Tibial nerve (tissue), 4 donors: ENCODE measurements at places on chromosomes 7 and 10. TPM values are rescaled to one million over a fixed set of nuclear protein-coding genes. Genes with fewer than 3 reads are reported as not detected.
A peak's percentile ranks its signal among the peaks of the same experiment; 100 is the strongest.

- H3K27me3 ChIP-seq: no peaks in the 10 kb centered on the region
These were observed 80.2 kb downstream of the RHOBTB1 start for GRCh38 chr10:60863796-60864195.

GRCh38 chr7:49125246-49125645 is 200.9 kb downstream of the CDC14C start:
- no peaks in the 10 kb centered on the region for H3K4me1 ChIP-seq
- no peaks in the 10 kb centered on the region for H3K36me3 ChIP-seq
- no peak overlapping the region for H3K27ac ChIP-seq
- no peak for DNase-seq
- no peaks in the 10 kb centered on the region for H3K27me3 ChIP-seq
- no peak overlapping the region for H3K4me3 ChIP-seq

- no peak overlapping the region for H3K4me3 ChIP-seq
- H3K27ac ChIP-seq: no peak overlapping the region
- no peaks in the 10 kb centered on the region for H3K4me1 ChIP-seq
- H3K27me3 ChIP-seq: no peaks in the 10 kb centered on the region
- DNase-seq: no peak
- no peaks in the 10 kb centered on the region for H3K36me3 ChIP-seq
These were observed 677.0 kb upstream of the POT1 start for GRCh38 chr7:125606671-125607070.

DNA sequence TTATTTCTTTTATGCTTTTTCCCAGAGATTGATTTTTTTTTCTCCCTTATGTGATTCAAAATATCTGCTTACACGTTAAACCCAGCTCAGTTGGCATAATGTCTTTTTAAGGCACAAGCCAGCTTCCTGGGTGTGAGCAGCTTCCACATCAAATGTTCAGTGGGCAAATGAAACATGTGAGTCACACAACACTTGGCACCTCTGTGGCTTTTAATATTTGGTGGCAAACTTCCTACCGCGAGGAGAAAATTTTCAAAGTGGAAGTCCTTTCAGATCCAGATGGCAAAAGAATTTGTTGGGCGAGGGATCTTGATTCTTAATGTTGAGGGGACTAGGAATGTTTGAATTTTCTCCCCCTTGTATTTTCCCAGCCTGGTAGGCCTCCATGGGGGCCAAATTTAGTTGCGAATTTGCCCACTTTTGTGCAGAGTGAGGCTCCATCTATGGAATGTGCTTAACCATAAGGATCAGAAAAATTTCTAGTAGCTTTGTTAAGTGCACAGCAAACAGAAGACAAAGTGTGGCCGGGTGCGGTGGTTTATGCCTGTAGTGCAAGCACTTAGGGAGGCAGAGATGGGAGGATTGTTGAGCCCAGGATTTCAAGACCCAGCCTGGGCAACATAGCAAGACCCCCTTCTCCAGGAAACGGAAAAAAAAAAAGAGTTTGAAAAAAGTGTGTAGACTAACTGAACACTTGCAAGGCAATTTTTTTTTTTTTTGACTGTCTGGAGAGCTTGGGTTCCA is 31.0 kb downstream of the CUX1 start:
- no peaks in the 10 kb centered on the region for H3K27me3 ChIP-seq
- no peaks in the 10 kb centered on the region for H3K36me3 ChIP-seq
- no peaks in the 10 kb centered on the region for H3K4me1 ChIP-seq
- DNase-seq: no peak

DNA sequence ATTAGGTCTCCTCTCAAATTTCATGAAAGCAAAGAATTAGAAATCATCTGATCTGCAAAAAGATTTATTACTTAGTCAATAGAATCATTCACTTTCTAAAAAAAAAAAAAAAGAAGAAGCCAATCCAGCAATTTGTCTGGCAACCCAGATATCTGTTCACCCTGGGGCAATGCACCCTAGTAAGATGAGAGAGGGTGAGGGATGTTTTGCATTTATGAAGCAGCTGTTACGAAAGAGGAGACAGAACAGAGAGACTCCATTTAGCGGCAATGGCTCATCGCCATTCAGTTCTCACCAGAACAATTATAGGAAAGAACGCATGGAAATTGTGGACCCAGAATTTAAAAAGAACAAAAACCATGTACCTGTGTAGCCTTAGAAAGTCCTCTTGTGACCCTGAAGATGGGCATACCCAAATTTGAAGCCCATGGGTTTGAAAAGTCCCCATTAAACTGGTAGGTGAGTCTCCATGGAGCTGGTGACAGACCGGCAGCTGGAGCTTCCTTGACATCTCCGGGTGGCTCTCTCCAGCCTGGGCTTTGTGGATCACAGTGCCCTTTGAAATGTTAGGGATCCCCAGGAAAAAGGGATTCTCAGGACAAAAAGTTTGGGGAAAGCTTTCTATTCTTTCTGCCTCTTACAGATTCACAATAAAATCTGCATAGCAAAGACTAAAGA is 45.5 kb upstream of the CCDC3 start:
- H3K4me1 ChIP-seq: no peaks in the 10 kb centered on the region
- H3K36me3 ChIP-seq: no peaks in the 10 kb centered on the region
- H3K27ac ChIP-seq: no peak overlapping the region
- H3K27me3 ChIP-seq: no peaks in the 10 kb centered on the region

DNA sequence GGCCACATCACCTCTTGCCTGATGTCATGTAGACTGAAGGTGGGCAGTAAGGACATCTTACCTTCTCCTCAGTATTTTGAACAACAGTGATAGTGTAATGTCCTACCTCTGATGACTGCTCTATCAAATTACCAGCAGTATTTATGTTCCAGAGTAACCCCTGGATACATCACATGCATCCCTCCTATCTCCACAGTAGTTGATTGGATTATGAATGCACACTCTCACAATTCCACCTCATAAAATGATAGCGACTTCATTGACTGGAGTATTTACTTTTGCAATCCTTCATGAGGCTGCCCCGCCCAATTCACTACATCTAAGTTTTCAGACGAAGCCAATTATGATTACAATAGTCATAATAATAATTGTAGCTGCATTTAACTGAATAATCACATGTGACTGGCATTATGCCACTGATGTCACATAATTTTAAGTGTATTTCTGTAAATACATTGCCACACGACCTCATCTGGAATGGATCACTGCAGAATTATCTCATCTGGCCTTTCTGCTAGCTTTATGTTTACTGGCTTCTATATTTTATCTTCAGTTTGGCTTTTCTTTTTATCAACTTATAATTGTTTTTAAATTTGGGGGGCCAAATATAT is 268.9 kb downstream of the SLC25A13 start:
- H3K36me3 ChIP-seq: no peaks in the 10 kb centered on the region
- no peak for DNase-seq
- no peak overlapping the region for H3K27ac ChIP-seq
- no peaks in the 10 kb centered on the region for H3K4me1 ChIP-seq

- H3K4me3 ChIP-seq: no peak overlapping the region
- no peak for DNase-seq
- H3K4me1 ChIP-seq: no peaks in the 10 kb centered on the region
- H3K27me3 ChIP-seq: no peaks in the 10 kb centered on the region
These were observed 167.5 kb upstream of the CELF2 start for GRCh38 chr10:10850214-10850613.

DNA sequence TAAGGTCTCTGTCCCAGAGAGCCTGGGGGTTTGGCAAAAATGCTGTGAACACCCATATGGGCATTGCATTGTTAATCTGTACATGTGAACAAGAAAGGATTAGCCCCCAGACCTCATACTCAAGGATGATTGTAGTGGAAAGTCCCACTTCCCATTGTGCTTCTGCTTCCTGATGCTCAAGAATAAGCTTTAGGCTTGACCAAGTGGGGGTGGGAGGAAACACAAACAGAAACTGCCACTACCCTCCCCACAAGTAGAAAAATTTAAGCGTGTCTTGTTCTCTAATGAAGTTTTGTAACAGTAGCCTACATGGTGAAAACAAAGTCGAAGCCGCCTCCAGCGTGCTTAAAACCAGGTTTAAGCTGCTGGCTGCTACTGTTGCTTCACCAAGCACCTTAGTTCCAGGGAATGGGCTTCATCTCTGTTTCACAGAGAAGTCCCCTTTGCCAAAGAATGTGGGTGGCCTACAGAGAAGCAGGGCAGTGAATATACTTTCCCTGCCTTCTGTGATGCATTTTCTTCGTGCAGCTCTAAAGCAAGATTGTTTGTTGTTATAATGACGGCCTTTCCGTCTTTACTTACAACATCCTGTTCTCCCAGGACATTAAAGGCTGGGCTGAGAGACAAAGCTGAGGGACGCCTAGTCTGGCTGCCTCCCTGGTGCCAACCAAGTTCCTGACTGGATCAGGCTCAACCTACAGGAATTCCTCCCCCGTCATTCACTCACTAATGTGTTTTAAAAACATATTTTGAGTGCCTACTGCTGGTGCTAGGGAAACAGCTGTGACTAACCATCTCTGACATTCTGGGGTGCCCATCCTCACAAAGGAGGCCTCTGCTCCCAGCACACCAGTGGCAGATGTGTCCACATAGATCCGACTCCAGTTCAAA is 32.1 kb upstream of the CCSER2 start:
- DNase-seq: no peak
- no peak overlapping the region for H3K27ac ChIP-seq
- no peaks in the 10 kb centered on the region for H3K4me1 ChIP-seq

DNA sequence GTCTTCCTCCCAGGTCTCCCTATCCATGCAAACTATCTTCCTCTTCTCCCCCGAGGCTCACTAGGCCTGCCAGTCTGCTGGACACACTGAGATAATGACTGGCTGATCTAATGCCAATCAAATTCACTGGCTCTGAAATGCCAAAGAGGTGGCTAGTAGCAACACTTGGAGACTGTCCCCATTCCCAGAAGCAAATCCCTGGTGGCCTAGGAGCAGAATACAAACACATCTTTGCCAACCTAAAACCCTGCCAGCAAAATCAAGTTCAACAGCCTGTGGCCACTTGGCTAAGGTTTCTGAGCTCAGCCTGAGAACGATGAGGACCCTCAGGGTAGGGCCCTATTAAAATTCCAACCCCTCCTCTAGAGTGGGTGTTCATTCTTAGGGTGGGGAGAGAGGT is 46.6 kb downstream of the SH3PXD2A start:
- no peak overlapping the region for H3K27ac ChIP-seq
- no peak for DNase-seq
- H3K4me3 ChIP-seq: no peak overlapping the region
- no peaks in the 10 kb centered on the region for H3K36me3 ChIP-seq
- peaks cover 50% of the 10 kb centered on the region for H3K4me1 ChIP-seq

DNA sequence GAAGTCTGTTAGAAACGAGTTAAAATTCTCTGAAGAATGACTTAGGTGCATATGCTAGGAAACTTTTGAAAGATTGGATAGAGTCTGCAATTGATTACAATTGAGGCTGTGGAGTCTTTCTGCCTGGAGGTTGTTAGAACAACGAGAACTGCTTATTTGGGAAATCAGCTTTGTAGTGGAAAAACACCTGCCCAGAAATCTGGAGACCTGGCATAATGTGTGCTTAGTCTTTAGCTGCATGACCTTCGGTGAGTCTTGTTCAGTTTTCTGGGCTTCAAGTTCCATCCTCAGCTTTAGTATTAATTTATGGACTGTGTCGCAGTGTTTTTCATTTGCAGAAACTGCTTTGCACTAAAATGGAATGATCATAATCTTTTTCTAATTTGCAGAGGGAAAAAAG is 31.7 kb downstream of the CCNY start:
- H3K4me1 ChIP-seq: no peaks in the 10 kb centered on the region
- no peaks in the 10 kb centered on the region for H3K36me3 ChIP-seq
- no peak overlapping the region for H3K4me3 ChIP-seq
- no peak overlapping the region for H3K27ac ChIP-seq

- no peaks in the 10 kb centered on the region for H3K36me3 ChIP-seq
- no peak overlapping the region for H3K27ac ChIP-seq
- no peaks in the 10 kb centered on the region for H3K4me1 ChIP-seq
- no peaks in the 10 kb centered on the region for H3K27me3 ChIP-seq
These were observed 104.2 kb upstream of the ACBD5 start for GRCh38 chr10:27344568-27345454.

GRCh38 chr10:100912013-100912604 is 654 bp upstream of the SLF2 start:
- peak overlapping the region; percentile 95 for H3K27ac ChIP-seq
- peak overlapping the region; percentile 96 for H3K4me3 ChIP-seq
- H3K4me1 ChIP-seq: peaks cover 67% of the 10 kb centered on the region
- H3K36me3 ChIP-seq: no peaks in the 10 kb centered on the region
- no peaks in the 10 kb centered on the region for H3K27me3 ChIP-seq
- no peak for DNase-seq

DNA sequence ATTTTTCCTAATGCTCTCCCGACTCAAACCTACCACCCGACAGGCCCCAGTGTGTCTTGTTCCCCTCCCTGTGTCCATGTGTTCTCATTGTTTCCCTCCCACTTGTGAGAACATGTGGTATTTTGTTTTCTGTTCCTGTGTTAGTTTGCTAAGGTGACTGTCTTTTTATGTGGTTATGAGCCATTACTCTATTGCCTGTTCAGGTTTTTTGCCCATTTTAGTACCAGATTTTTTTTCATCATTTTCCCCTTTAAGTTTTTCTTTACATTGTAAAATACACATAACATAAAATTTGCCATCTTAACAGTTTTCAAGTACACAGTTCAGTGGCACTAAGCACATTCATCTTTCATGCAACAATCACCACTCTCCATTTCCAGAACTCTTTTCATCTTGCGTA is 133.5 kb downstream of the GPR158 start:
- H3K27me3 ChIP-seq: no peaks in the 10 kb centered on the region
- H3K4me1 ChIP-seq: no peaks in the 10 kb centered on the region
- no peak overlapping the region for H3K4me3 ChIP-seq
- DNase-seq: no peak
- no peak overlapping the region for H3K27ac ChIP-seq

DNA sequence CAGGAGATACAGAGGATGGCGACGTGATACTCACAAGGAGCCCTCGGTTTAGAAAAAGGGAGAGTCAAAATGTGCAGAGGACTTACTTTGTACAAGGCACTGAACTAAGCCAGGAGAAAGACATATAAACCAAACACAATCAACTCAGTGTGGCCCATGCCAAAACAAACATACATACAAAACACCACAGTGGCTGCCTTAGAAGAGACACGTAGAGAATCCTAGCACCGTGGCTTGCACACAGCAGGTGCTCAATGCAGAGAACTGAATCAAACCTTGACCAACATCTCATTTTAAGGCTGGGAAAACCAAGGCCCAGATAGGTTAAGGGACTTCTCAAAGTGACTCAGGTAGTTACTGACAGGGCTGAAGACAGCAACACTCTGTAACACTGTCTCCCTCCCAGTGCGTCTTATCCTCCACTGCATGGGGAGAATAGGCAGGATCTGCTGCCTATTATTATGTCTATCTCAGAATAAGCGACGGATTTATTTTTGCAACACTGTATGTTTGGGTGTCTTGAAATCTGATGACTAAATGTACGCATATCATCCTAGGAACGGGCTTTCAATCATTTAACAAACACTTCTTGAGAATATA is 11.0 kb downstream of the SORBS1 start:
- H3K4me3 ChIP-seq: no peak overlapping the region
- peaks cover 13% of the 10 kb centered on the region for H3K4me1 ChIP-seq
- H3K27ac ChIP-seq: no peak overlapping the region
- H3K36me3 ChIP-seq: no peaks in the 10 kb centered on the region
- no peaks in the 10 kb centered on the region for H3K27me3 ChIP-seq
- no peak for DNase-seq

The TRIM4 gene
- 53.8 TPM for total RNA-seq

The AZGP1 gene
- 127 TPM for total RNA-seq

The DKK1 gene
- total RNA-seq: 1.5 TPM

The BICC1 gene
- total RNA-seq: 31.0 TPM

The EGR2 gene
- 19.4 TPM for total RNA-seq

The ASB4 gene
- not detected for total RNA-seq

The GIMAP5 gene
- 30.8 TPM for total RNA-seq

The UCN3 gene
- not detected for total RNA-seq

The FAM237B gene
- not detected for total RNA-seq
